Activated CD4-positive, alpha-beta memory T cell treated with anti-CD3 and anti-CD28 coated beads, Interleukin-2, amount 10 ng/mL, durations not matched to agents 7 days and 5 days (primary cell): ENCODE measurements at places on chromosomes 4 and X. TPM values are rescaled to one million over a fixed set of nuclear protein-coding genes. Genes with fewer than 3 reads are reported as not detected.

- DNase-seq = no peak
Observed at GRCh38 chrX:66751136-66751782, 112.4 kb upstream of the EDA2R start.

GRCh38 chr4:143380629-143381028 is 44.0 kb downstream of the GAB1 start:
- DNase-seq = no peak

The FAM50A gene
- total RNA-seq = 62.4 TPM

DNA sequence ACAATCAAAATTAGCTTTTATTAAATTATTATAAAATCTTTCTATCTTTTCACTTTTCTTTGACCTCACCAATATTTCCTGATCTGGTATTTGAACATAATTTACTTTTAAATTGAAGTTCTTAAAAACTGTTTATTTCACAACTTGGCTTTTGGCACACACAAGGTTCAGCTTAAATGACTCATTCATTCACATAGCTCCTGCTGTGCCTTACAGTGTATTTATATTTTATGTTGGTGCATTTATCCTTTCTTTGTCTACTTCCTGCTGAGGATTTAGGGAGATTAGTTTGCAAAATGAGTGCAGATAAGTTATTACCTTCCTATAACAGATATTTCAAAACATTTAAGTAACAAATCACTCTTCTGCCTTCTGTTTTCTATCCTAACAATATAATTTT is 430.6 kb downstream of the DTHD1 start:
- no peak for DNase-seq

DNA sequence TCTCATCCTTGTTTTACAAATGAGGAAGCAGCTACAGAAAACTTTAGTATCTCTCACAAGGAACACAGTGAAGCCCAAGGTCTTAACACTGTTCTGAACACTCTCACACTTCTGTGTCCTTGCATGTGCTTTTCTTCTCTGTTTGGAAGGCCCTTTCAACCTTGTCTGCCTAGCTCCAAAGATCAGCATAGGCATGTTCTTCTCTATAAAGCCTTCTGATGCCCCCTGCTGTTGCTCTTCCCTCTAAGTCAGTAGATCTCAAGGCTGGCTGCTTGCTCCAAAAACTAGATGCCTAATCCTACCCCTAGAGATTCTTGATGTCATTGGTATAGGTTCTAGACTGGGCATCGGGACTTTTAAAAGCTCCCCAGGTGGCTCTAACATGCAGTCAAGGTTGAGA is 5.9 kb downstream of the APOO start:
- DNase-seq = peak; percentile 48

The MID1 gene
- not detected for total RNA-seq

The CXorf66 gene
- not detected for total RNA-seq

The PLP1 gene
- total RNA-seq = not detected

- DNase-seq = no peak
Observed at GRCh38 chr4:139014371-139015268, 961 bp upstream of the NOCT start.
